ENCODE measurements at places on chromosomes 6 and 20.

DNA sequence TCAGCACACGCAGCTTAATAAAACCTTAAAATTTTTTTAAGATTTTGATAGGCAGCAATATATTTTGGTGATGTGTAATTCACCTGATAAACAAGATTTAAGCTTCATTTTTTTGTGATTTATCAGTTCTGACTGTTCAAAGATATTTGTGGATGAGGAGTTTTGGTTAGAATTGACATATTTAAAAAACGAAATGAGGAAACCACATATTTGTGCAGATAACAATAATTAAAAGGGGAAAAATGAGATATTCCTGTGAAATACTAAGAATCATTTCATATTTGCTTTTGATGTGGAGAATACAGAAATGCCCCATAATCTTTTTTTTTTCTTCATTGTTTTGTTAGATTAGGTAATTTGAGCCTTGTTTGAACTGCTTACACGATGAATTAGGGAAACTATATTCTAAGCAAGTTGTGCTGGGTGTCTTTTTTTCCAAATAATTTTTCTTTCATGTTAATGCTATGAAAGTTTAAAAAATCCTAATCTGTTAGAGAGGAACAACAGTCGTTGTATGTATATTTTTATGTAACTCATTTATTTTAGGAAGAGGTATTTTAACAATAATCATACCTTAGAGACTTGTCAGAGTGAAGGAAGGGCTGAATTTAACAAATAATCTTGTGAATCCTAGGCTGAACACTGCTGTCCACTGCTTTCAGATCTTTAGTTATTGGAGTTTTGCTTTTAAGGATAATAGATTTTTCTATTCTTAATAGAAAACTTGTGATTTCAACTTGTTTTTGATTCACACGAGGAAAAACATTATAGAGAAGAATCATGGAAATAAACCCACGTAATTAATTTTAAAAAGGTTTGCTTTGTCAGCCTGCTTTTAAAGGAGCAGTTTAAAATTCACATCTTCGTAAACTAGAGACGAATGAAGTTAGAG lies 4.0 kb downstream of the ARID1B start:
- DNase-seq: no peak

DNA sequence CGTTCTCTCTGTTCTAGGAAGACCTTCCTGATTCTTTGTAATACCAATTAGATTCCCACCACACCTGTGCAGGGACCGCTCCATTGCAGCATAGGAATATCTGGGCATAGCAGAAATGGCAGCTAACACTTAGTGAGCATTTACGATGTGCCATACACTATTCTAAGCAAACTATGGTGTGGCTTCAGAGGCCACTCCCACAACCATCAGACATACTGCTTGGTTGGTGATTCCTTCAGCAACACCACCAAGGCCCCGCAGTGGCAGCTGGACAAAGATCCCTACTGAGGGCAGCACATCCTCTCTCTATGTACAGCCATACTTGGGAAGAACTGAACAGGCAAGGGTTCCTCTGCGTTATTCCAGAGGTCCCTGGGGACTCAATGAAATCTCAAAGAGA lies 6.2 kb downstream of the KCNK5 start:
- DNase-seq: no peak

DNA sequence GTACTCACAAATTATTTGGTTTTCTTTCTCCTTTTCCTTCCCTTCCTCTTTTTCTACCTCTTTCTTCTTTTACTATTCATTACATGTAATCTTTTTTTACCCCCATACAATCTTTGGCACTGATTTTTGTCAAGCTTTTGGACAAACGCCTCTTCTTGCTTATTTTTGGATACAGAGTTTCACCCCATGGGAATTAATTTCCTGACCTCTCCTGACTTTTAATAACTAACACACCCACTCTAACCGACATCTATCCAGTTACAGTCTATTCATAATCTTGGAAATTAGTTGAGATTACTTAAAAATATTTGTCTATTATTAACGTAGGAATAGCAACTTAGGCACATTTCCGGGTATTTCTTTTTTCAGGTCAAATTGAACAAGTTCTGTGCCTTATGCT lies 101.2 kb downstream of the HDGFL1 start:
- DNase-seq: no peak

GRCh38 chr20:21237956-21238799 lies 65.0 kb upstream of the XRN2 start:
- DNase-seq: no peak

DNA sequence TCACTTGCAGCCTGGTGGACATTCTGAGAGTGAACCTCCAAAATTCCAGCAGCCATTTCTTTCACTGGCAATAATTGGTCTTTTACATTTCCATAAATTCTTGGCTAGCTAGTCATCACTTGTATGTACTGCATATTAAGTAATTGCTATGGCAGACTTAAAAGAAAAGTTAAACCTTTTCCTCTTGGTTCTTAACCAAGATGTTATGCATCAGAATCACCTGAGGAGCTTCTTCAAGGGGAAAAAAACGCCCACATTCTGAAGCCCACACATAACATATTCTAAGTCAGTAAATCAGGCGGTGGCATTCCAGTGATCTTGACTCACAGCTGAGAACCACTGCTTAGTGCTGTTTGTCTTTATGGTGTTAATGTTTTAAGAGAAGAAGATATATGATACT lies 37.0 kb downstream of the CDC40 start:
- DNase-seq: no peak

GRCh38 chr6:38852215-38852614 lies 137.1 kb downstream of the DNAH8 start:
- DNase-seq: no peak

- no peak for DNase-seq
These were observed 40.0 kb upstream of the TAF8 start for GRCh38 chr6:42010185-42010891.

- DNase-seq: no peak
These were observed 374.1 kb upstream of the CITED2 start for GRCh38 chr6:139748353-139749146.

- no peak for DNase-seq
These were observed 202.5 kb upstream of the MAN1A1 start for GRCh38 chr6:119552021-119552420.

DNA sequence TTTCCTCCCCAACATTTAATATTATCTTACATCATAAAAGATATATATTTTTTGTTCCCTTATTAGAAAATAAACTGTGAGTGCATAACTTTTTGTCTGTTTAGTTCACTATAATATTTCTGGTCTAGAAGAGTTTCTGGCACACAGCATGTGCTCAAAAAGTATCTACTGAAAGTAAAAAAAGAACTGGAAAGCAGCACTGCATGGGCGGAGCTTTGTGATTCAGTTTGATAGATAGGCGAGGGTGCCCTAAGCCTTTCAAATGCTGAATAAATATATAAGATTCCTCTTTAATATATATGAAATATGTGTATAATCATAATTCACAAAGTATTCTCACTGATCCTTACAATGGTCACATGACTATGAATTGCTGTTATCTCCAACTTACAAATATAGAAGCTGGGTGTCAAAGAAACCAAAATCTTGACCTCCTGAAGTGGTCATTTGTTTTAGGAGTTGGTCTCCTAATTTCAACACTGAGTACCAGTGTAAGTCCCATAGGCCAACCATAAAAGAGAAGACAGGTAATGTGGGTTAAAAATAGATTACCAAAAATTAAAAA lies 50.8 kb downstream of the OR2B2 start:
- no peak for DNase-seq

DNA sequence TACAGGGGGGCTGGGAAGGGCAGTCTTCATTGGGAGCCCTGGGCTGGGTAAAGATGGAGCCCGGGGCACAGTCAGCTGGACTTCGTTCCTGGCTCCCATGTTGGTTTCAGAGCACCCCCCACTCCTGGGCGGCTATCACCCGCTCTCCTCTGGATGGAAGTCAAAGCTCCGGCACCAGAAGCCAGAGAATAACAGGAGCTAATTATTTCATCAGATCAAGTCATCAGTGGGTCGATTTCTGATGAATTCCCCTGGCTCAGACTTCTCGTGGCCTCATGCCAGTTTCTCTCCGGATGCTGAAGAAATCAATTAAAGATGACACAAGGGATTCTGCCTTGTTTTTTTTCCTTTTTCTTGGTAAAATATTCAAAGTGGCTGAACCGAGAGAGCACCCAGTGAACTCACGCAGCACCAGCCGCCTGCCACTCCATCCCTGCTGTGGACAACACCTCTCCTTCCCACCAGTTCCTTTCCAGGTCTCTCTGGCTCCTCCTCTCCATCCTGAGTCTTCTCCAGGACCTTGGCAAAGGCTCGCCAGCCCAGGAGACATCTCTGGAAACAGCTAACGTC lies 22.5 kb downstream of the SULF2 start:
- no peak for DNase-seq

DNA sequence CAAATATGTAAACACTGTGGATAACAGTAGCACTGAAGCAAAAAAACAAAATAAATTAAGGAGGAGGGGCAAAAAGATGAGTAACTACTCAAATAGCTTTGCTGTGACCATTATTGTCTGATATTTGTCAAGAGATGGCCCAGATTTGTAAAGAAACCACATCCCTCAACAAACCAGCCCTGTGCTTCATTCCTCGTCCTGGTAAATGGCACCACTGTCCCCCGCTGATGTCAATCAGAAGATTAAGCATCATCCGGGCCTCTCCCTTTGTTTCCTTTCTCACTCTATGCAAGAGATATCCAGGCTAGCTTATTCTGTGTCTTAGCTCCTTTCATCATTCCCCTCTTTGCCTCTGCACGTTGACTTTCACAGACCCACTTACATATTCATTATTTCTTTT lies 259.0 kb downstream of the SYNE1 start:
- DNase-seq: no peak

- DNase-seq: no peak
These were observed 153.7 kb upstream of the RIPOR2 start for GRCh38 chr6:25089442-25089841.

GRCh38 chr6:158923805-158924498 lies 76.0 kb downstream of the RSPH3 start:
- DNase-seq: no peak

GRCh38 chr20:11060423-11061185 lies 386.8 kb upstream of the JAG1 start:
- no peak for DNase-seq

DNA sequence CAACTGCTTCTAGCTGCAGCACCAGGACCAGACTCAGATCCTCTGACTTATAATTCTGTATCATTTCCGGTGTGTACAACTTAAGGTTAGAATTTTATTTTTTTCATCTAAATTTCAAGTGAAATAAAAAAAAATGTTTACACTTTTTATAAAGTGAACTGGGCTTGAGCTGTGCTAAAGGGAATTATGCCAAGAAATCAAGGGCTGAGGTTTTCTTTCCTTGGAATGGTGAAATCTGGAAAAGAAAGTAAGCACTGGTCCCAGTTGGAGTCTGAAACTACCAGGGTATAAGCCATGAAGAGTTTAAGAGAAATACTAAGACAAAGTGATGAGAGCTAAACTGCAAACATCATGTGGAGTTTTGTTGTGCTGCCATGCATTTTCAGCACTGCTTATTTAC lies 21.7 kb upstream of the FYN start:
- DNase-seq: no peak

- no peak for DNase-seq
These were observed 124.6 kb downstream of the EYA2 start for GRCh38 chr20:47019121-47019824.

DNA sequence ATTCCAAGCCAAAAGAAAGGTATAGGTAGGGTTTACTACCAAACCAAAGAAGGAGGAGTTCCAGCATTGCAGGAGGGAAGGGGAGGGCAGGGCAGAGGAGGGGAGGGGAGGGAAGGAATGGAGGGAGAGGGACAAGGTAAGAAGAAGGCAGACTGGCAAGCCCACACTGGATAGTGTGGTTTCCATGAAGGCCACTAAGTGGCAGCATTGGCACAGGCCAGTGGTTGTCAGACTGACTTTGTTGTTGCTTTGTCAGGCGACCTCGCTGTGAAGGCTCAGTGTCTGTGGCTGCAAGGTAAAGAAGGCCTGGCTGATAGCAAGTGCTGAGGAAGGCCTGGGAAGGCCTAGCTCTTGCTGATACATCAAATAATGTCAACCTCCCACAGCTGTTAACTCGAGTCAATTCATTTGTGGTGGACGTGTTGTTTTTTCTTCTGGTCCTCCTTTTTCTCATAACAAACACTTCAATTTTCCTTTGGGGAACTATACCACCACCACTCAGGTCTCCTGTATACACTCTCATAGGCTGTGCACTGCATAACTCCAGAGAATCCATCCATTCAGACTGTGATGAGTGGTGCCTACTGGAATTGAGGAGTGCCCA lies 7.7 kb upstream of the ZNF334 start:
- DNase-seq: peak; percentile 44

GRCh38 chr20:50585678-50586077 lies 75.5 kb downstream of the PTPN1 start:
- no peak for DNase-seq

GRCh38 chr6:39156801-39157200 lies 41.8 kb upstream of the SAYSD1 start:
- DNase-seq: no peak

- DNase-seq: no peak
These were observed 45.4 kb downstream of the SLC24A3 start for GRCh38 chr20:19257865-19258264.

DNA sequence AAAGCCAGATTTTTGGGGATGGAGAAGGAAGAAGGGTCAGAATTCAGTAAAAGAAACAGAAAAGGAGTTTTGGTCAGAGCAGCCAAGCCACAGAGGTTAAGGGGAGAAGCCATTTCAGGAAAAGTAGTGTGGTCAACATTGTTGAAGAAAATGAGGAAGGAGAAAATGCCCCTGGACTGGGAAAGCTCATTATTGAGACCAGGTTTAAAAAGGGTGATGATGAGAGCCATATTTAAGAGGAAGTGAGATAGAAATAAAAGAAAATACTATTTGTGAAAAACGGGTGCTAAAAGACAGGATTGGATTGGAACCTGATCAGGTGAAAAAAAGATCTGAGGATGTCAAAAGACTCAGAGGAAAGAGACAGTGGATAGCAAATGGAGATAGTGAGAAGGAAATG lies 75.8 kb downstream of the CEP162 start:
- no peak for DNase-seq

- DNase-seq: no peak
These were observed 30.9 kb upstream of the SLC24A3 start for GRCh38 chr20:19181552-19181951.

GRCh38 chr20:20847814-20848213 lies 135.4 kb upstream of the RALGAPA2 start:
- DNase-seq: no peak

DNA sequence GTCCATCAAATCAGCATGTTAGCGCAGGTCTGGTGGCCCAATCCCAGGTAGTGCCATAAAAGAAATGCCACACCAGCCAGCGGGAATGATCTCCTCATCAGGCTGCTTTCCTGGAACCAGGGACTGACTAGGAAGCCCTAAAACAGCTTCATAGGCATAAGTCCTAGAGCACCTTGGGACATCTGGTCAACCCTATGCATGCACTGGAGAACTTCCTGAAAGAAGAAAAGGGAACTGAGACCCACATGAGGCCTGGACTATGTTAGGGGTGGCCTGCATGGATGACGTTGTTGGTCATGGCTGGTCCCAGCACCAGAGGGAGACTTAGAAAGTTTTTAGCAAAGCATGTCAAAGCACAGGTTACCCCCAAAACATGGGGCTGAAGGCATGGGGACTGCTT lies 7.6 kb upstream of the KCNK16 start:
- no peak for DNase-seq

- no peak for DNase-seq
These were observed 29.3 kb upstream of the EMILIN3 start for GRCh38 chr20:41395667-41396664.

Measured in stimulated activated CD4-positive, alpha-beta T cell treated with anti-CD3 and anti-CD28 coated beads, Interleukin-2, amount 100 ng/mL, for 24 hours (primary cell).